ACHN (cell line): ENCODE measurements at places on chromosomes 2 and 18.

GRCh38 chr2:85695121-85695520, 963 bp downstream of the GNLY start:
- no peak for DNase-seq

DNA sequence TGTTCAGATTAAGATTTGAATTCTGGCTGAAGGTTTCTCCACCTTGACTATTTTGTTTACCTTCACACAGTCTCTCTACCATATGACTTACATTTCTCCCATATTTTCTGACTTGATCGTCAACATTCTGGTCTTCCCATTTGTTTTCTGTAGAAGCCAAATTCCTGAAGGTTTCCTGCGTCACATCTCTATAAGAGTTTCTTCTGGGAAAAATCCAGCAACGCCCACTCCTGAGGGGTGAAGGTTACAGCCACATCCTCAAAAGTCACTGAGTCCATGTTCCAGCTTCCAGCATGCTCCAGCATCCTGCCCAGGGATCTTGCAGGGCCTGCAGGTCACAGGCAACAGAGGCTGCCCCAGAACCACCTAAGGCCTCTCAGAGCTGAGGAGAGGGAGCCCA, 47.5 kb downstream of the NBEAL1 start:
- no peak for DNase-seq

DNA sequence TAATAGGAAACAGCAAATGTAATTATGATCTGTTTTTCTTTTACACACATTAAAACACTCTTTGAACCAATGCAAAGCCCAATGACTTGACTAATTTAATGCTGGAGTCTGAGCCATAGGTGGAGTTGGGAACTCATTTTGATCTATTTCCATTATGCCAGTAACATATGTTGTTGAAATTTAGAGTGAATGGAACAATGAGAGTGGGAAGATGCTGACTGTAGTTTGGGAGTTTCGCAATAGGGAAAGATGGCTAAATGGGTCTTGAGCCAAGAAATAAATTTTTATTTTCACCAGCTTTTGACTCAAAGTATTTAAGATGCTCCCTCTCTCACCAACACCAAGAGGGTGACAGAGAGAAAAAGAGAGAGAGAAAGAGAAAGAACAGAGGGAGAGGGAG, 246.7 kb downstream of the DLGAP1 start:
- DNase-seq, result no peak

DNA sequence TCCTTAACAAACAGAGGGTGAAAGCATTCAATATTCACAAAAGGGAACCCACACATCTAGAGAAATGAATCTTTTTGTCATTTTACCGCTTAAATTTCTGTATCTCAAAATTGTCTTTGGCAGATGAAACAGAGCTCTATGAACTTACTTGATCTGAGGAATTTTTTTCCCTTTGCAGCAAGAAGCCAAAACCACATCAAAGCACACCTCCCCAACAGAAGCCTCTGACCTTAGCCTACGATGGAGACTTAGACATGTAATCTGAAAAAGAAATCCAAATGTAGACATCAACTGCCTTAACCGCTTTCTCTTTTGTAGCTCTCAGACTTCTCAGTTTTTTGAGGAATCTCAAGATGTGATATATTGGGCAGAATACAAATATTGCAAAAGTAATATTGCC, 287.9 kb upstream of the HNMT start:
- DNase-seq, result no peak

GRCh38 chr2:225694664-225695063, 295.2 kb downstream of the NYAP2 start:
- DNase-seq, result no peak

- no peak for DNase-seq
Measured at GRCh38 chr2:237527233-237527632, 39.1 kb upstream of the PRLH start.

GRCh38 chr2:185202381-185202780, 536.2 kb upstream of the FSIP2 start:
- no peak for DNase-seq

DNA sequence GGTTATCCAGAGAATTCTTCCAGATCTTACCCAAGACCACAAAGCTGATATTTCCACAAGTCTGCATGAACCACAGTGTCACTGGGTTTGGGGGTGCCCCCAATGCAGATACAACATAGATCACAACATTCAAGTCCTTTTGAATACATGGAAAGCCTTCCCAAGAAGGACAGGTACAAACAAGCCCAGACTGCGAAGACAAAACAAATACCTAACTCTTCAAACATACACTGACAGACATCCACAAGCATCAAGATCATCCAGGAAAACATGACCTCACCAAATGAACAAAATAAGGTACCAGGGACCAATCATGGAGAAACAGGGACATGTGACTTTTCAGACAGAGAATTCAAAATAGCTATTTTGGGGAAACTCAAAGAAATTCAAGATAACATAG, 93.1 kb downstream of the MDH1 start:
- DNase-seq, result no peak

GRCh38 chr2:178205853-178206521, 11.7 kb downstream of the OSBPL6 start:
- DNase-seq, result peak; percentile 66

GRCh38 chr2:173401716-173402326, 47.1 kb downstream of the CDCA7 start:
- peak; percentile 55 for DNase-seq

DNA sequence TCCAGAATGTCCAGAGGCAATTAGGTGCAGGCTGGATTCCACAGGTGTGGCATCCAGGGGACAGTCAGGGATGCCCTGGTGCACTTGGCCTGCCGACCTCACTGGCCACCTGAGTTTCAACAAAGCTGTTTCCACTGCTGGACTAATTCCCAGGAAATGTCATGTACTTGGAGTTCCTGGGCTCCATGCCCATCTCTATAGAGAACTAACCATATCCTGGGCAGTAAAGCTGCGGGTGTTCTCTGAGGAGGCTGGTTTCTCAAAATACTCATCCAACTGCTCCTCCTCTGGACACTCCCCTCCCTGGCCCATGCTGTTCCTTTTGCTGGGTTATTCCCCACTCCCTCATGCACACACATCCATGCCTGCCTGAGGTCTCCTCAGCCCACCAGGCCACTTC, 161.9 kb upstream of the SKOR2 start:
- DNase-seq, result no peak

- peak; percentile 63 for DNase-seq
Measured at GRCh38 chr2:28325567-28326468, 66.8 kb upstream of the FOSL2 start.

- DNase-seq, result no peak
Measured at GRCh38 chr18:58955738-58956137, 91.1 kb downstream of the ZNF532 start.

DNA sequence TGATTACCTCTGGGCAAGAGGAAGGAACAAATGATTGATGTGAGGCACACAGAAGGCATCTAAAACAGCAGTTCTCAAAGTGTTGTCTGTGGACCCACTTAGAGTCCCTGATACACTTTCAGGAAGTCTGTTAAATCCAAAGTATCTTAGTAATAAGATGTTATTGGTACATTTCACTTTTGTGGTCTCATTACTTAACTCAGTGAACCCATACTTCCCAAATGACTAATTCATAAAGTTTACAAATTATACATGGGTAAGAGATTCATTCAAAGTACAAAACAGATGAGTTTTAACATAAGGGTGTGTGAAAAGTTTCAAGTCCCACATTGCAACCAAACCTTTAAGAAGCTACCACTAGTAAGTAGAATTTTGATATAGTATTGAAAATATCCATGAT, 440.5 kb downstream of the NUP35 start:
- DNase-seq, result no peak

- DNase-seq, result no peak
Measured at GRCh38 chr2:675460-675859, 1.7 kb downstream of the TMEM18 start.

GRCh38 chr2:113827426-113827825, 62.5 kb upstream of the ACTR3 start:
- no peak for DNase-seq

- no peak for DNase-seq
Measured at GRCh38 chr2:120001471-120001870, 11.4 kb upstream of the EPB41L5 start.

GRCh38 chr2:215898363-215898762, 115.0 kb downstream of the MREG start:
- DNase-seq, result no peak

GRCh38 chr2:217790195-217790594, 212.6 kb downstream of the TNS1 start:
- DNase-seq, result no peak

DNA sequence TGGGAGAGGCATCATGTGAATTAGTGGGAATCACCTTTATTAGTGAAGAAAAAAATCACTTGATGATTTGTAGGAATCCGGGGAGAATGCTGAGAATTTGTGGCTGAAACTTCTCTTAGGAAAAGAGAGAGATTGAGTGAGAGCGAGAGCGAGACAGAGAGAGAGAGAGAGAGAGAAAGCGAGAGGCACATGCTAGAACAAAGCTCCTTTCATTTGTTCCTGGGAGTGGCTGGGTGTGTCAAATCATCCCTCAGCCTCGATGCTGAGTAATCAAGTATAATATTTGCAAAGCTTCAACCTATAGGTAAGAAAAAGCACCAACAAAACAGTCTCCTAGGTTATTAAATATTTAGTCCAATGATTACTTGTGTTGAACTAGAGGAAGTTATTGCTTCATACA, 4.4 kb upstream of the SERPINB5 start:
- DNase-seq, result no peak

GRCh38 chr2:109674894-109675534, 60.9 kb downstream of the SOWAHC start:
- DNase-seq, result no peak

DNA sequence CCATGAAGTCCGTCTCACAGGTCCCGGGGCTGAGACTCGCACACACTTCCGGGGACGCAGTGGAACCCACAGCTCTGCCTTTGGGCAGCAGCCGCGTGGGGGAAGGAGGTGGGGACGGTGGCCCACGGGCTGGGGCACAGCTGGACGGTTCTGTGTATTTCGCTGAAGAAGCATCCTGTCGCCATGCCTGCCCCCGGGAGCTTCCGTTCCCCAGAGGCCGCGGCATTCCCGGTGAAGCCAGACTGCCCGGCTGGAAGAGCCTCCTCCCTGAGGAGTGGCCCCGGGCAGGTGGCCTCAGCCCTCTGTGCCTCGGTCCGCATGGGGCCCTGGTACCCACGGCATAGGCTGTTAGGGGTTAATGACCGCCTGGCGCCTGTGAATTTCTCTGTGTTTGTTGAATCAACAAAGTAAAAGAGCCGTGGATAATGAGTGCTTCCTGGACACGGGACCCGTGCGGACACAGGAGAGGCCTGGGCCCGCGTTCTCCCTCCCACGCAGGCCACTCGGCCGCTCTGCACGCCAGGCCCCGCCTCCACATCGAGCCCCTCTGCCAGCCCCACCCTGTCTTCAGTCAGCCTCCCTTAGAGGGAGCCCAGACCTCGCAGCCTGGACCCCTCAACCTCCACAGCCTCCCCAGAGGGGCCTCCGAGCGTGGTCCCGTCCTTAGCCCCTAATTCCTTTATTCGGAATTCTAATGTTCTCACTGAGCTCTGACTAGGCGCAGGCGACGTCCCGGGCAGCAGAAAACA, 51.0 kb downstream of the KCNG2 start:
- no peak for DNase-seq

DNA sequence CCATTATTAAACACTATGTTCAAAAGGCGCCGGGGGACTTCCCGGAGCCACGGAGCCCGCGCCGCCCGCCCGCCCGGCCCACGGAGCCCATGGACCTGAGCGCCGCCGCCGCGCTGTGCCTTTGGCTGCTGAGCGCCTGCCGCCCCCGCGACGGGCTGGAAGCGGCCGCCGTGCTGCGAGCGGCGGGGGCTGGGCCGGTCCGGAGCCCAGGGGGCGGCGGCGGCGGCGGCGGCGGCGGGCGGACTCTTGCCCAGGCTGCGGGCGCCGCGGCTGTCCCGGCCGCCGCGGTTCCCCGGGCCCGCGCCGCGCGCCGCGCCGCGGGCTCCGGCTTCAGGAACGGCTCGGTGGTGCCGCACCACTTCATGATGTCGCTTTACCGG, 197 bp downstream of the GDF7 start:
- peak; percentile 16 for DNase-seq
